ENCODE measurements at places on chromosomes 4 and X.

DNA sequence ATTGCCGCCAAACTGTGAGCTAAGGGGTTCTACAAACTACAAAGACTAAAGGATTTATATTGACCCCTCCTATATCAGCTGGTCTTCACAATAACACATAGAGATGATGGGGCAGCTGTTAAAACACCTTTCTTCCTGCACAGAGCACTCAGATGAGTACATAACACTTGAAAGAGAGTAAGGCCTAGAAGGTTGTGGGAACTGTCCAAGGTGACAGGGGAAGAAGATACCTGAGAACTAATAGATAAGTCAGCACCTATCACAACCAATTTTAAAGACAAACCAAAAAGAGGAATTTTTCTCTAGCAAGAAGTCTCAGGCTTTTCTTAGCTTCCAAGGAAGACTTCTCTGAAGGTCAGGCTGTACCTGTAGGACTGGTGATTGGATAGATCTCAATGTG lies 19.1 kb upstream of the CXCL6 start:
- no peak overlapping the region for H3K4me3 ChIP-seq
- no peak for DNase-seq
- H3K4me1 ChIP-seq = no peaks in the 10 kb centered on the region
- H3K27me3 ChIP-seq = no peaks in the 10 kb centered on the region

DNA sequence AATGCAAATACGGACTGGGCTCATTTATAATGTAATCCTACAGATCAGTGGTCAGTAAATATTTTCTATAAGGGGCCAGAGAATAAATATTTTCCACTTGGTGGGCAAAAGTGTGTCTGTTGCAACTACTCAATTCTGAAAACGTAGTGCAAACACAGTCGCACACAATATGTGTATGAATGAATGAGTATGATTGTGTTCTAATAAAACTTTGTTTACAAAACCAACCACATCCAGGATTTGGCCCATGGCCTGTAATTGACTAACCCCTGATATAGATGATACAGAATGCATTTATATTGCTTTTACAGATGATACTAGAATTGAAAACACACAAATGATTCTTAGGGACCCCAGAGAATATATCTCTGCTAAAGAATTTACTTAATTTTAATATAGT lies 197.6 kb downstream of the ASB9 start:
- H3K27ac ChIP-seq = no peak overlapping the region
- no peak overlapping the region for H3K4me3 ChIP-seq
- no peaks in the 10 kb centered on the region for H3K36me3 ChIP-seq
- no peaks in the 10 kb centered on the region for H3K4me1 ChIP-seq

- H3K4me1 ChIP-seq = no peaks in the 10 kb centered on the region
- H3K36me3 ChIP-seq = no peaks in the 10 kb centered on the region
- no peaks in the 10 kb centered on the region for H3K27me3 ChIP-seq
- no peak for DNase-seq
- H3K4me3 ChIP-seq = no peak overlapping the region
Observed at GRCh38 chrX:41596596-41596995, 92.2 kb upstream of the GPR34 start.

GRCh38 chr4:154490583-154491340 lies 837 bp downstream of the DCHS2 start:
- no peak for DNase-seq
- no peaks in the 10 kb centered on the region for H3K36me3 ChIP-seq
- H3K27ac ChIP-seq = no peak overlapping the region

DNA sequence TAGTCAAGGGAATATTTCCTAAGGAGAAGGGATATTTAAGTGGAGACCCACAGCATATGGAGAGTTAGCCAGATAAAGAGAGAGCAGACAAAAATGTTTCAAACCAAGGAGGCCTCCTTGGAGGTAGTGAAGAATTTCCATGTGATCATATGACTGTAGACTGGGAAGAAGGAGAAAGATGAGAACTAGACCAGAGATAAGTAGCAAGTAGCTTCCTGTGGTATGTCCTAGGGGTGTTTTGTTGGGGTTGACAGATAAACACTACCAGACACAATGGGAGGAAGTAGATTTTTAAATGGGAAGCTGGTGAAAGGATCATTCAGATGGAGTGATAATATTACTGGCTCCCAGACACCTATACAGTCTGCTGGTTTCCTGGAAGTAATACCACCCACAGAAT lies 13.6 kb downstream of the SYAP1 start:
- no peak overlapping the region for H3K4me3 ChIP-seq
- DNase-seq = no peak
- no peaks in the 10 kb centered on the region for H3K27me3 ChIP-seq
- no peaks in the 10 kb centered on the region for H3K4me1 ChIP-seq
- H3K27ac ChIP-seq = no peak overlapping the region

- no peaks in the 10 kb centered on the region for H3K4me1 ChIP-seq
- H3K27me3 ChIP-seq = no peaks in the 10 kb centered on the region
- H3K4me3 ChIP-seq = no peak overlapping the region
- DNase-seq = no peak
Observed at GRCh38 chr4:100386270-100386669, 131.6 kb downstream of the EMCN start.

GRCh38 chrX:3516051-3516541 lies 169.6 kb upstream of the MXRA5 start:
- H3K36me3 ChIP-seq = no peaks in the 10 kb centered on the region
- no peaks in the 10 kb centered on the region for H3K4me1 ChIP-seq
- H3K27me3 ChIP-seq = no peaks in the 10 kb centered on the region
- DNase-seq = no peak

GRCh38 chrX:109709129-109709631 lies 23.9 kb downstream of the ACSL4 start:
- no peaks in the 10 kb centered on the region for H3K27me3 ChIP-seq
- no peak overlapping the region for H3K4me3 ChIP-seq
- H3K27ac ChIP-seq = no peak overlapping the region
- H3K36me3 ChIP-seq = no peaks in the 10 kb centered on the region
